ENCODE measurements at places on chromosomes 1 and 21.

- DNase-seq: no peak
These were observed 65.7 kb downstream of the SDC3 start for GRCh38 chr1:30842697-30843354.

GRCh38 chr1:8345621-8346415 is 27.9 kb downstream of the SLC45A1 start:
- DNase-seq: no peak

GRCh38 chr1:17979815-17980214 is 127.8 kb upstream of the IGSF21 start:
- no peak for DNase-seq

DNA sequence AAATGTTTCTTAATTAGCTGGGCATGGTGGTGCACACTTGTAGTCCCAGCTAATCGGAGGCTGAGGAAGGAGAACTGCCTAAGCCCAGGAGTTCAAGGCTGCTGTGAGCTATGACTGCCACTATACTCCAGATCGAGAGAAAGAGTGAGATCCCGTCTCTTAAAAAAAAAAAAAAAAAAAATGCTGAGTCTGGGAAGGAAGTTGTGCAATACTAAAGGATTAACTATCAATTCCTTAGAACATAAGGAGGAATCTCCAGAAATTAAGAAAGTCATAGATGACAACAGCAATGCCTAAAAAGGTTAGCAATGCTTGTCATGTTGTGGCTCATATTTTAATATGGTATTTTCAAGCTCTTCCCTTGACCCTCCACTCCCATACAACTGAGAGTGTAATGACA is 5.3 kb downstream of the LUZP1 start:
- DNase-seq: no peak

DNA sequence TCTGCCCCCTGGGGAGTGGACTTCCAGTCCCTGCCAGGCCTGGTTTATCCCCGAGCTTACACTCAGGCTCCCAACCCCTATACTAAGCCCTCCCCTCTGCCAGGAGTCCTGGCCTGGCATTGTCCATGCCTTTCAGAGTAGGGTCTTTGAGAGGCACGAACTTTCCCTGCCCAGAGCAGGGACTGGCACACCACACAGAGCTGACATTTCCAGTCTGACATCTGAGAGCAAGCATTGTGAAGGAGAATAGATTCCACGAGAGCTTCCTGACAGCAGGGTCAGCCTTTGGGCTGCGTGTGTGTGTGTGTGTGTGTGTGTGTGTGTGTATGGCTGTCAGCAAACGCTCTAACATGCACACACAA is 59.5 kb upstream of the LAPTM5 start:
- DNase-seq: no peak

- no peak for DNase-seq
These were observed 116.6 kb downstream of the ATG4C start for GRCh38 chr1:62900566-62900965.

- DNase-seq: no peak
These were observed 148.2 kb downstream of the NFIA start for GRCh38 chr1:61230523-61230922.

DNA sequence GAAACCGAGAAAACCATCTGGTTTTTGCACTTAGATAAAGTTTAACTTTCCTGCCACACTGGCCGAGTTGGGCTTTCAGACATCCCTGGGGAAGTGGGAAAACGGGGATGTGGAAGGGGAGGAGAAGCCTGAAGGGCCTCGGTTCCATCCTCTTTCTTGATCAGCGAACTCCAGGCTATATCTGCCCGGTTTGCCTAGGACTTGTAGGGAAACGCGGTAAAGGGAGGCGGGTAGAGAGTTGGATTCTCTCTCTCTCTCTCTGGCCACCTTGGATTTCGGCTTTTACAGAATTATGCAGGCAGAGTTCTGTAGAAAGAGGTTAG is 4.6 kb upstream of the LHX8 start:
- DNase-seq: no peak

DNA sequence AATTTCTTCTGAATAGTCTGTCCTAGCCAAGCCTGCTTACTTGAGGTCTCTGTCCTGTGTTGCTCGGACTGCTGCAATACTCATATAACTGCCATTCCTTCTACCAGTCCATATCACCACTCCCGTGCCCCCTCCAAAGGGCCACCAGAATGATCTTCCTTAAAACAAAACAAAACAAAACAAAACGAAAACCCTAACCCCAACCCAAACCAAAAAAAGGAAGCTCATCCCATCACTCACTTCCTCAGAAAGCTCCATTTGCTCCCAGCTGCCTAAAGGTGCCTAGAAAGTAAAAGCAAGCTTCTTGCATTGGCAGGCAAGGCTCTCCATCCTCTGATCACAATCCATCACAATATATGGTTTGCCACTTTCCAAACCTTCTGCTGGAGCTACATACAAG is 20.3 kb downstream of the USP24 start:
- DNase-seq: no peak

DNA sequence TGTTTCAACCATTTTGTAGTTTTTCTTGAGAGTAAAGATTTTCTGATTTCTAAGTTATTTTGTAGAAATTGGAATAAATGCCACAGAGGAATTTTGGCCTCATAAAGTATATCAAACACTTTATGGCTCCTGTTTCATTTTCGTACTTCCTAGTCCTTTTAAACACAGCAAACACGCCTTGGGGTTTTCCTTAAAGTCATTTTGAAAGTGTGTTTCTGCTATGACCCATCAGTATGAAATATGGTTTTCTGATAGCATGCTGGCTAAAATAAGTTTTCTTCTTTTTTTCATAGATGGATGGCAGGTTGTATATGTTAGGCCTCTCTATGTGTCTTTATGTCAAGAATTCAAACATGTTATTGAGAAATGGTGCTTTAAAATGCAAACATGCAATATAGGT is 940.1 kb upstream of the TMPRSS15 start:
- no peak for DNase-seq

- DNase-seq: no peak
These were observed 110.5 kb downstream of the COLGALT2 start for GRCh38 chr1:183926983-183927382.

- DNase-seq: no peak
These were observed 158.7 kb downstream of the DSCAM start for GRCh38 chr21:40688106-40688864.

DNA sequence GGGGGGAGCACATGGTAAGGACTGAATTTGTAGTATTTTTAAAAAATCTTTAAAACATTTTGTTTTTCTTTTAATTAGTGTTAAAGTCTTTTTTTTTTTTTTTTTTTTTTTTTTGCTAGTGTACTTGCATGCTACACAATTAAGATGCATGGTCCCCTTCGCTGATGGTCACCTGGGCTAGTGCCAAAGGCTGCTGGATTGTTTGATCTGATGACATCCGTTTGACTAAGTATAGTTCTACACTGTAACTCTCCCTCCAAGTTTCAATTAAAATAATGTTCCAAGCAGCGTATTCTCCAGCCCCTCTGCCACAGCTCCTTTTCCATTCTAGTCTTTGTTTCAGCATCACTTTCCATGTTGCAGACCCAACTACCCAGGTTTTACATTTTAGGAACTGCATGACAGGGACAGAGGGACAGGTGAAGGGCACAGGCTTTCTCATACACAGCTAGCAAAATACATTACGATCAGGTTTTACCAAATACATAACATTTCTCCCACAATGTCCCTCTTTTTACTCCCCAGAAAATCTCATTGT is 852 bp upstream of the RAVER2 start:
- no peak for DNase-seq

- no peak for DNase-seq
These were observed 37.2 kb downstream of the RIMS3 start for GRCh38 chr1:40627987-40628902.

DNA sequence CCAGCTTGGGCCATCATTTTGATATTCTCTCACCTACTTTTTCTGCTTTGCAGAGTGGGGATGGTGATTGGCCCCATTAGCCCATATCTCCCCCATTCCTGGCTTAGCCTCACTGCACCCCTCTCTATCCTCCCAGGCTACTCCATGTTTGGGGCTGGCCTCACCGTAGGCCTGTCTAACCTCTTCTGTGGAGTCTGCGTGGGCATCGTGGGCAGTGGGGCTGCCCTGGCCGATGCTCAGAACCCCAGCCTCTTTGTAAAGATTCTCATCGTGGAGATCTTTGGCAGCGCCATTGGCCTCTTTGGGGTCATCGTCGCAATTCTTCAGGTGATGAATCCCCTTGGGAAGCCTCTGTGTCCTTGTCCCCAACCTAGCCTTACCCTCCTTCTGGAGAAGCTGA is 2.1 kb upstream of the B4GALT2 start:
- no peak for DNase-seq

DNA sequence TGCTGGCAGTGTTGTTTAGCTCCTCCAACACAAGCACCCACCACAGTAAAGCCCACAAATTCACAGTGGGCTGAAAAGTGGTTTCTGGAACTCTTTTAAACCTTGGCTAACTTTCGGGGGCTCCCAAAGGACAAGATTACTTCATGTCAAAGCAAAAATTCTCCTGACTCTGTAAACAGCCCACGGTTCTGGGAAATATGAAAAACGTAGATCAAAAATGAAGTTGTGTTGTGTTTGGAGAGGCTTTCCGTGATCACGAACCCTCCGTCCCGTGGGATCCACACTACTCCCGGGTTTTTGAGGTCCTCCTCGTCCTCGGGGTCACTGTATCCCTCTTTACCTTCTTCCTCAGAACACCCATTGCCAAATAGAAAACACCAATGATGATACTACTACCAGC is 159.0 kb upstream of the RUNX1 start:
- no peak for DNase-seq

- no peak for DNase-seq
These were observed 56.4 kb downstream of the CHIA start for GRCh38 chr1:111347026-111347425.

GRCh38 chr1:53473463-53473862 is 14.3 kb downstream of the DMRTB1 start:
- DNase-seq: no peak

DNA sequence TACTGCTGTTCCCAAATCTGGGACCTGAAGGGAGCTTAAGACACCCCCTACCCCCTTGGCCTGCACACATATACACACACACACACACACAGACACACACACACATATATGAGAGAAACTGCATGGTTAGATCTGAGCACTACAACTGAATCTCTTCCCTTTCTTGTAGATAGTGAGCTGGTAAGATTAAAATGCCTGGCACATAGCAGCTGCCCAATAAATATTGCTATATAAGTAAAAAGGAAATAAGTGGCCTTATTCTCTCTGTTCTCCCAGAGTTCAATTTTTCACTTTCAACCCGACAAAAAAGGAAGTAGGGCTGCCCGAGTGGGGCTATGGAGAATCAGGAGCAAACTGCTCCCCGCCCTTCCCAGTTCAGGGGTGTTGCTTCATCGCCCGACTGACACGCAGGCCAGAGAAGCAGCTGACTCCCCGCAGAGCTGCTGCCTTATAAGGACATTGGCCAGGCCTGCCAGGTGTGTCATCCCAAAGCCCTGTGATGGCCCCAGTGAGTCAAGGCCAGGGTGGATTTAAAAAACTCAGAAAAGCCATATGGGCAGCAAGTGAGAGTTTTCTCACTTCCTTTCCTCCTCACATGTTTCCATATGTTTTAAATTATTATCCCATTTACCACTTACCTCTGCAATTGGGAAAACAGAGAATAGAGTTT is 106.5 kb upstream of the SLC44A3 start:
- no peak for DNase-seq

DNA sequence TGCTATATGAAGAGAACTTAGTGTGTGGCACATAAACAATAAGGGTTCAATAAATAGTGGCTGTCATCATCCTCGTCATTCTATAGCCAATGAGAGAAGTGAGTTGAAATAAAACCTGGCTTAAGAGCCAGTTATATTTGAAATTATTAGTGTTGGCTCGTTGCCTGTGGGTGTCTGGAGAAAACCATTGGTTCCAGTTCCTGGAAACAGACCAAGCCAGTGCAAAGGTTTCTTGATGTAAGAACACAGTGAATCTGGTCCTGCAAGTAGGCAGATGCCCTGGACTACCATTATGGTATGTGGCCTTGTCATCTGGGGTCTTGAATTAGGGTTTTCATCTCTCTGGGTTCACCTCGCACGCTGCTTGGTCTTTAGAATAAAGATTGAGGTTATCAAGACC is 43.3 kb downstream of the URB2 start:
- DNase-seq: no peak

DNA sequence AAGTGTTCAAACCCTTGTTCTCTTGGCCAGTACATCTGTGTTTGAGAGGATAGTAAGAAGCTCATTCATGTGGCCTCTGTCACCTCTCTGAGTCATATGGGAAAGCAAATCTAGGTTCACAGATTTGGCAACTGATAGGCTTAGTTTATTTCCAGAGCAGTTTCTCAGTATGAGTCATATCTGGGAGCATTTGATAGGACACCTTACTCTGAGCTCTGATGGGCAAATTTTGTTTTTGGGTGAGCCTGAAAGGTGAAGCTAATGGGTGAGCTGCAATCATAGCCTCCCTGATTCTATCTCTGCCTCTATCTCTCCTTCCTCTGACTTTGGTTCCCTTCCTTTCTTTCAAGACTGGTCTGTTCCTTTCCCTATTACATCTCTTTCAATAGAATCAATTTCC is 134.4 kb downstream of the S1PR1 start:
- DNase-seq: no peak

DNA sequence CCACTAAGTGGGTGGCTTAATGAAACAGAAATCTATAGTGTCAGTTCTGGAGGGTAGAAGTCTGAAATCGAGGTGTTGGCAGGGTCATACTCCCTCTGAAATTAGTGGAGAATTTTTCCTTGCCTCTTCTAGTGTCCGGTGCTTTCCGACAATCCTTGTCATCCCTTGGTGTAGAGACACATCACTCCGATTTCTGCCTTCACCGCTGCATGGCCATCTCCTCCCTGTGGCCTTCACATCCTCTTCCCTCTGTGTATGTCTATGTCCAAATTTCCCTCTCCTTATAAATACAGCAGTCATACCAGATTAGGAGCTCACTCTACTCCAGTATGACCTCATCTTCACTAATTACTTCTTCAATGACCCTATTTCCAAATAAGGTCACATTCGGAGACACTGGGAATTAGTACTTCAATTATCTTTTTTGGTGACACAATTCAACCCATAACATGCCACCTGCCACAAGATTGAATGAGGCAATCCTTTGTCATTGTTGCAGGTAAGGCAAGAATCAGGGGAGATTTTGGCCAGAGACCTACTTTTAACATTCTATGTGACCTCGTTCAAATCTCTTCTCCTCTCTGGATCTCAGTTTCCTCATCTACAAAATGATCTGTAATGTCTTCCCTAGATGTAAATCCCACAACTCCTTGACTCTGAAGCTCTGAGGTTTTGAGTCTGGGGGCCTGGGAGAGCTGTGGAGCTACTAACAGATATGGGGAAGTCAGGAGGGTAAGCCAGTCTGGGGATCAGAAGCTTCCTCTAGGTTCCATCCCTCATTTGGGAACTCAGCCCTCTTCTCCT is 16.1 kb downstream of the NAV1 start:
- DNase-seq: no peak

DNA sequence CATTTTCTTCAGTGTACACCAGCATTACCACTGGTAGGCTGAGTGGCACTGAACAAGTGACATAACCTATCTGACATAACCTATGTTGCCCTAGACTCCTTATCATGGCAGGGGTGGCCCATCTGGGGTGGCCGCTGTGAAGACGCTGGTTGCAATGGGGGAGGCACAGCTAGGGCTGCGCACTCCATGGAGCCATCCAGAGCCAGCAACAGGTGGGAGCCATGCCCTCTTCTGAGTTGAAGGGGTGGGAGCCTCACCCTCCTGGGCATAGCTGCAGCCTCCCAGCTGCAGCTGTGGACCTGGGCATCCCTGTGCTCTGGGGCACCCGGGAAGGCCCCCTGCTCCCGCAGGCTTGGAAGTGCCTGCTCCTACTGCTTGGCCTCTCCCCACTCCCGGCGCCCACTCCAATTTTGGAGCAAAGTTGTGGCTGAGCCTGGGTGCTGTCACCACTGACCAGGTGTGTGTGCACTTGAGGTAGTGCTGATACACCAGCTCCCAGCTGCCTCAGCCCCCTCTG is 52.4 kb upstream of the NTPCR start:
- no peak for DNase-seq
